NCI-H526 (cell line): ENCODE measurements at places on chromosomes 16 and 17.

GRCh38 chr16:30147843-30148510, 25.0 kb upstream of the MAPK3 start:
- DNase-seq = no peak

DNA sequence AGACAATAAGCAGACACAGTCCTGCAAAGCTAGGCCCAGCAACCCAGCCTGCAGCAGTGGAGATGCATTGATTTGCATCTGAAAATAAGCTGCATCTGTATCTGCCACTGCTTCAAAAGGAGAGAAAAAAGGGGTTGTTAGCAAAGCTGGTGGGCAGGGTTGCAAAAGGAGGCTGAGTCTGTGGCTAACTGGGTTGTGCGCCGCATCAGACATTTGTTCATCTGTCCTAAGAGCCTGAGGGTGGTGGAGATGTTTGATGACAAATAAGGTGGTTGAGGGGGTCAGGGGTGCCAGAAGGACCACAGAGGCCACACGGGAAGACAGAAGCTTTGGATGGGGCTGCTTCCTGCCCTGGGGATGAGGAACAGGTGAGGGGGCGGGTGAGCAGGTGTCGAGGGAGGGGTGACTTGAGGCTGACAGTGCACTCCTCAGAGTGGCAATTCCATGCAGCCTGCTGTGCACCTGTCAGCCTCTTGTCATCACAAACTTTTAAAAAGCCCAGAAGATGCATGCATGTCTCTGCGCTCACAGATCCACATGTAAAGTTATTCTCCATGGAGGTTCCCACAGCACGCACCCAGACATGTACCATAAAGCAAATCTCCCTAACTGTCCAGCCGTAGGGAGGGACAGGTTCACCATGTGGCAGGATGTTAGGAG, 35.4 kb downstream of the WSB1 start:
- no peak for DNase-seq

GRCh38 chr16:885391-885790, 84.9 kb upstream of the GNG13 start:
- no peak for DNase-seq

DNA sequence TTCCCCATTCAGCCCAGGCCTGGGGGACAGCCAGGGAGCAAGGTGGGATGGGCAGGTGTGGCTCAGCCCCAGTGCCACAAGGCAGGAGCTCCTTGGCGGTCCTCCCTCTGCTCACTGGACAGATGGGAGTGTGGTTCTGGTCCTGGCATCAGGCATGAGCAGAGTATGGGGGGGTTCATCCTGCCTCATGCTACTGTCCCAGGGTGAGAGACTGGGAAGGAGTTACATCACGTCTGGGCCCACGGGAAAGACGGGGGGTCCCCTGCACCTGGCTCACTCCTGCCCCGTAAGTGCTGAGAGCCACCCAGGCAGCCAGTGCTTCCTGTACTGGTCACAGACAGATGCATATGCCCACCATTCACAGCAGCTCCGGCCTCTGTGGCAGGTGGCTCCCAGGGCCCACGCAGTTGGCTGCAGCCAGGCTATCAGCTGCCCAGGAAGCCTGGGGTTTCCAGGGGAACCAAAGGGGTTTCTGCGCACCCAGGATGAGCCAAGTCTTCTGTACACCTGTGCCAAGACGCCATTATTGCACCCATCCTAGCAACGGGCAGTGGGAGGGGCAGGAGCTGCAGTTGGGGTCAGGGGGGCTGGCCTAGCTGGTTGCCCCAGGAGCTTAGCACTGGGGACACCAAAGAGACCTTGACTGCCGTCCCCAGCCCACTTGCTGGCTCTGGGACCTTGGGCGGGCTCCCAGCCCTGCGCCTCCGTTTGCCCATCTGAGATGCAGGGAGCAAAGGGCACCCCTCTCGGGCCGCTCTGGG, 1.9 kb downstream of the BAIAP3 start:
- DNase-seq = no peak

DNA sequence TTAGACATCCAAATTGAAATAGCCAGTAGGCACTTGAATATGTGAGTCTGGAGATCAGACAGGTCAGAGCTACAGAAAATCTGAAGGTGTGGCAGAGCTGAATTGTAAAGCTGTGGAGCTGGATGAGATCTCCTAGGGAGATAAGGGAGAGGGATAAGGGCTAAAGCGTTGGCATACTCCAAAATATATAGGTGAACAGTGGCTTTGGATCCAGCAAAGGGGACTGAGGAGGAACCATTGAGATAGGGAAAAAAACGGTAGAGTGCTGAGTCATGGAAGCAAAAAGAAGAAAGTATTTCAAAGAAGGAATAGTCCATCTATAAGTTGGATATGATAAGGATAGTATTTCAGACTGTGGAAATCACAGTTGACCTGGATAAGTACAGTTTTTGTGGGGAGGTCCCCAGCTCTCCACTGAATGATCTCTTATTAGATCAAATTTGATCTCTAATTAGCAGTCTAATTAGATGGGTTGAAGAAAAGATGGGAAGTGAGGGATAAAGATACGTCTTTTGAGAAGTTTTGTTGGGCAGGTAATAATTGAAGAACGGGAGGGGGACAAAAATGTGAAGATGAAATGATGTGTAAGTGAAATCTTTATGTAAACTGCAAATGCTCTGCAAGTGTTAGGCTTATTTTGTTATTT, 587 bp upstream of the DBF4B start:
- DNase-seq = no peak

DNA sequence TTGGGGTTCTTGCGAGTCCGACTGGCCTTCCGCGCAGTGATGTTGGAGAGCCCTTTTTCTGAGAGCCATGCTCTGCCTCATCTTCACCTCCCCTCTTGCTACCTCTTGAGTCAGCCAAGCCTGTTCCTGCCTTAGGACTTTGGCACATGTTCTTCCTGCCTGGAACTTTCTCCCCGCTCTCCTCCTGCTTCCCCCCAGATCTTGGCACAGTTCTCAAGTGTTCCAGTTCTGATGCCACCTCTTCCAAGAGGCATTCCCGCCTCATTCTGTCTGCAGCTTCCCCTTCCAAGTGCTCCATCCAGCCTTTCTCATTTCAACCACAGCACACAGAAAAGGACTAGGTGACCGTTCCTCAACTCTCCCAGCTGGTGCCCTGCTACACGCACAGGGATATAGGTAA, 7.7 kb downstream of the AKAP1 start:
- DNase-seq = no peak

GRCh38 chr16:78735337-78735736, 635.9 kb downstream of the WWOX start:
- DNase-seq = no peak

- DNase-seq = peak; percentile 68
Measured at GRCh38 chr17:40063187-40063771, 514 bp downstream of the THRA start.
